Mesothelial cell of epicardium (in vitro differentiated cells): ENCODE measurements at places on chromosomes 5 and 9. TPM values are rescaled to one million over a fixed set of nuclear protein-coding genes. Genes with fewer than 3 reads are reported as not detected.

DNA sequence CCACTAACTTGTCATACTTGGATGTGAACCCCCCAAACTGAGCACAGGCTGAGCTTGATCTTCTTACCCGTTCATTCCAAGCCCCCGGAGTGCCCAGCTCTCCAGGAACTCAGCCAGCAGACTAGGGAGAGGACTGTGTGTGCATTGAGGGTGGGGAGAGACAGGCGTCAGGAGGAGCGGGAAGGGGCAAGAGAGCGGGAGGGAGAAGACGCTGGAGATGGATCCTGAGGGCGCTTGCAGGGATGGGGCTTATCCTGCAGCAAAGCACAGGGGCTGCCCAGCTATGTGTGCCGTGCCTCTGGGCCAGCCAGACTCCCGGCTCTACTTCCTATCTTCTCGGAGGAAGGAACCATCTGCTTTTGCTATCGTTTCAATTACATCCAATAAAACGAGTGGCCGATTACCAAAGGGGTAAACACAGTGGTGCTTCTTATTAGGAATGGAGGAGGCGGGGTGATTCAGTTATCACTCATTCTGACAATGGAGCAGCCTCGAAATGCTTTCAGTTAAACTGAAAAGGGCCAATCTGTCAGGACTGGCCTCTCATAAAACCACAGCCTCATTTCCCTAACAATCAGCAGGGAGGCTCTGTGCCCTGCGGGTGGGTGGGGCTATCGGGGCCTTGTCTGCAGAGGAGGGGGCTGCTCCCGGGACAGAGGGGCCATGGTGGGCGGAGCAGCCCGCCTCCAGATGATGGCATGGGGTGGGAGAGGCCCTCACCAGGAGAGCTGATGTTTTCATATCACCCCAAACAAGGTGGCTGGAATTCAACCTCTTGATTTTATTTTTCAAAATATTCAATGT is 168.2 kb downstream of the DAB2IP start:
- no peak for DNase-seq

DNA sequence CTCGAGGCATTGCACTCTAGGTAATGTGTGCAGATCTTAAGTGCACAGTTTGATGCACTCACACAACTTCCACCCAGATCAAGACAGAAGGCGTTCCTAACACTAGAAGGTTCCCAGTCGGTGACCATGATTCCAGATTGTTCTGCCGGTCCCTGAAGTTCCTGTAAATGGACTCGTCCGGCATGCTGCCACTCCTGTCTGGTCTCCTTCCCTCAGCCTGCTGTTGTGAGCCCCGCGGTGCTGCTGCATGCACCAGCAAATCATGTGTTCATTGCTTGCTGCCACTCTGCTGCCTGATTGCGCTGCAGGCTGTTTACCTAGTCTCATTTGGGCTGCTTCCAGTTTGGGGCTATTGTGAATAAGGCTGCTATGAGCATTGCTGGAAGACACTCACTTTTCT is 11.5 kb downstream of the STKLD1 start:
- DNase-seq = no peak

- DNase-seq = no peak
Observed at GRCh38 chr5:92429646-92430045, 1046.5 kb upstream of the ARRDC3 start.

- no peak for DNase-seq
Observed at GRCh38 chr5:116438979-116439554, 135.6 kb downstream of the SEMA6A start.

DNA sequence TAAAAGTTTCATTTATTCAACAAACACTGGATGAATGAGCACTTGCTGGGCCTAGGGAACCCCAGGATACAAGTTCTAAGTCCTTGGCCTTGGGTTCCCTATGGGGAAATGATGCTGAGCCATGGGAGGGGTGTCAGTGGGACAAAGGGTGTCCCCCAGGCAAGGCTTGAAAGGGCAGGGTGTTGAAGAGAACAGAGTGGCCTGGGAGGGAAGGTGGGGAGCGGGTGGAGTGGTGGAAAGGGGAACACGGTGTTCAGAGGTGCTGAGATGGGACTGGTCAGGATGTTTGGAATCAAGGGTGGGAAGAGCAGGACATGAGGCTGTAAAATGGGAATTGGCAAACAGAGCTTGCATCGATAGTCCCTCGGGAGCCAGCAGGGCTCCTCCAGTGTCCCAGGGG is 61.8 kb downstream of the PPARGC1B start:
- DNase-seq = no peak

DNA sequence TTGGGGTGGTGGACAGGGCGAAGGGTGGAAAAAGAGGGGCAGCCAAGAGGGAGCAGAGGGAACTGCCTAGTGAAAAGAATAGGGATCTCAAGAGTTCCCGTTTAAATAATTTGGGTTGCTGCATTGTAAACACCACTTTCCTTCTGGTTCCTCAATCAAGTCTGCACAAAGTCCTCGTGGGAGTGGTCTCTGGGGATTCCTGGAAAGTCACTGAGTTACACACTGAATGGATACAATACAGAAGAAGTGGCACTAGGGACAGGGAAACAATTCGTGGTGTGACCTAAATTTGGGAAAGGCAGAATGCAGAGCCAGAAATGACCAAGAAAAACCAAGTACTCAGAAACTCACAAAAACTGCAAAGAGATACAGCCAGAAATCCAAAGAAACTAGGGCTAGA is 161.7 kb downstream of the CDK5RAP2 start:
- no peak for DNase-seq

DNA sequence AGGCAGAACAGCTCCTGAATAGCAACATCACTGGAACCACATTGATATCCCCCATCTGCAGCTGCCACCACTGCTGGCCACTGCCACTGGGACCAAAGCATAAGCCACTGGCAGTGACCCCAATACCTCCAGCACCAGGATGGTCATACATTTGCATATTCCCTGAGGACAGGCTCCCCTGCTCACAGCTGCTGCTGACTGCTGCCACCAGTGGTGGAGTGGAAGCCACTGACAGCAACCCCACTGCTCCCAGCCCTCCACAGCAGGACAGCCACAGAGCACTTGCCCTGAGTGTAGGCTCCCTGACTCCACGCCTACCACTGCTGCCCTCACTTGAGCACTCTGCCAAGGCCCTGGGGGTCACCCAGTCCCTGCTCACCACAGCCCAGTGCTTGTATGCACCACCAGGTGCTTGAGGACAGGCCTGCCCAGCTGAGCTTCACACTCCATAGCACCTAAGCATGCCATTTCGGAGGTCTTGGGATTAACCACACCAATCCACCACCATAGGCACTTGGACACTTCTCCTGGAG is 327.4 kb upstream of the RPS23 start:
- DNase-seq = no peak

DNA sequence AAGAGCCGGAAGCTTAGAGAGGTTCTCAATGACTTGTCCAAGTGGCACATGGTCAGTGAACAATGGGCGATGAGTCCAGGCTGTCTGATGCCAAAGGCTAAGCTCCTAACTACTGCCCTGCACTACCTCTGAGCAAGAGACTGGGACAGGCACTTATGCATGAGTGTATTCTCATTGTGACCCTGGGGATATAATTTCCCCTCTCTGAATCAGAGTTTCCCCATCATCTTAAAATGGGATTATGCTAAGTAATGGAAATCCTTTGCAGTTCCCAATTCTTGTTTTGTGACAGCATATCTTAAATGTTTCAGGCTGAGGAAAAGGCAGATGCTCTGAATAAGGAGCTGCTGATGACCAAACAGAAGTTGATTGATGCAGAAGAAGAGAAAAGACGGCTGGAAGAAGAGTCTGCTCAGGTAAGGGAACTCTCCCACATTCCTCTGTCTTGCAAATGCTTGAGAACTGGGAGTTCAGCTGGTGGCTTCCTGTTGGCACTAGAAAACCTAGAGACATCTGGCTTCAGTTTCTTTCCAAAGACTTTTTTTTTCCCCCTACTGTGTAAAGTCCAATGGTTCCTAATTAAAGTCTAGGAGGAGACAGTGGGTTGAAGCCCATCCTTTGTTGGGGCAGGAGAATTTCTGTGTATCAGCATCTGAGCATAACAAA is 64.1 kb downstream of the GPR21 start:
- no peak for DNase-seq

RASGRF2 gene
- 4.5 to 5.7 TPM (median 5.5 TPM) in 3 replicates for total RNA-seq

STC2 gene
- total RNA-seq = 24.8 to 26.9 TPM (median 26.0 TPM) in 3 replicates

PCDHGA7 gene
- 0.33 to 0.43 TPM (median 0.38 TPM) in 3 replicates for total RNA-seq

FOXI1 gene
- total RNA-seq = not detected in 3 replicates

SSNA1 gene
- 40.9 to 43.8 TPM (median 42.8 TPM) in 3 replicates for total RNA-seq

F2RL2 gene
- 1.4 to 3.3 TPM (median 2.4 TPM) in 3 replicates for total RNA-seq

CENPP gene
- total RNA-seq = 6.0 to 7.8 TPM (median 7.4 TPM) in 3 replicates

MARVELD2 gene
- total RNA-seq = 18.8 to 20.0 TPM (median 19.6 TPM) in 3 replicates
